Effector CD8-positive, alpha-beta T cell (primary cell): ENCODE measurements at places on chromosomes 2 and 18.

DNA sequence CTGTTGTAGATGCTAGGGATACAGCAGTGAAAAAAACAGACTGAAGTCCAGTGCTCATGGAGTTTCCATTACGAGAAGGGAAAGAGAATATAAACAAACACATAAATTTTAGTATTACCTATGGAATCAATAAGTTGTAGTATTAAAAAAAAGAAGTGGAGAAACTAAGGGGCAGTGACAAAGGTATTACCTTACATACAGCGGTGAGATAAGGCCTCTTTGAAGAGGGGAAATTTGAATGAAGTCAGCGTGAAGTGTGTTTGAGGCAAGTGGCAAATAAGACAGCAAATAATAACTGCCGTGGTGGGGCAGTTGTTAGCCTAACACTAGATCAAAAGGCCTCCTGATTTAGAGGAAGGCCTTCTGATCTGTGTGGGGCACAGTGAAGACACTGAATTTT lies 57.9 kb downstream of the TLK1 start:
- DNase-seq: no peak

GRCh38 chr2:170212625-170213280 lies 34.8 kb downstream of the MYO3B start:
- DNase-seq: no peak

GRCh38 chr2:150286730-150287362 lies 200.6 kb downstream of the RND3 start:
- no peak for DNase-seq

DNA sequence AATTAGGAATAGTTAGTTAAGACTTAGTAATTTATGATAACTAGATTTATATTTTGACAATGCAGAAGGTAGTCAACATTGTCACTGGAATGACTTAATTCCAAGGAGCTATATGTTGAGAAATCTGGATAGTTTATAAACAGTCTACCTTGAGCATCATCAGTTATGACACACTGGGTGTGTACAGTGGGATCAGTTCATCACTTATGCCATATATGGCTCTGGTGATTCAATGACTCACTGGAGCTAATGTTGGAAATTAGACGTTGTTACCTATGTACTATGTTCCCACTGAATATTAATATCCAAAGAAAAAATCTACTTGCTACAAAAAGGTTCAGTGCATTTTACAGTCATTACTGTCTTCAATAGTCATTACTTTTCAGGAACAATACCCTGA lies 34.0 kb upstream of the ITPRID2 start:
- no peak for DNase-seq

- no peak for DNase-seq
Observed at GRCh38 chr2:134630504-134631159, 88.2 kb downstream of the TMEM163 start.

- no peak for DNase-seq
Observed at GRCh38 chr2:216132585-216132984, 23.4 kb downstream of the XRCC5 start.

- DNase-seq: no peak
Observed at GRCh38 chr18:6672821-6673308, 56.7 kb upstream of the ARHGAP28 start.
